ENCODE measurements at places on chromosomes 4 and X.

GRCh38 chrX:94178145-94178788 is 504.3 kb downstream of the FAM133A start:
- no peak for DNase-seq

DNA sequence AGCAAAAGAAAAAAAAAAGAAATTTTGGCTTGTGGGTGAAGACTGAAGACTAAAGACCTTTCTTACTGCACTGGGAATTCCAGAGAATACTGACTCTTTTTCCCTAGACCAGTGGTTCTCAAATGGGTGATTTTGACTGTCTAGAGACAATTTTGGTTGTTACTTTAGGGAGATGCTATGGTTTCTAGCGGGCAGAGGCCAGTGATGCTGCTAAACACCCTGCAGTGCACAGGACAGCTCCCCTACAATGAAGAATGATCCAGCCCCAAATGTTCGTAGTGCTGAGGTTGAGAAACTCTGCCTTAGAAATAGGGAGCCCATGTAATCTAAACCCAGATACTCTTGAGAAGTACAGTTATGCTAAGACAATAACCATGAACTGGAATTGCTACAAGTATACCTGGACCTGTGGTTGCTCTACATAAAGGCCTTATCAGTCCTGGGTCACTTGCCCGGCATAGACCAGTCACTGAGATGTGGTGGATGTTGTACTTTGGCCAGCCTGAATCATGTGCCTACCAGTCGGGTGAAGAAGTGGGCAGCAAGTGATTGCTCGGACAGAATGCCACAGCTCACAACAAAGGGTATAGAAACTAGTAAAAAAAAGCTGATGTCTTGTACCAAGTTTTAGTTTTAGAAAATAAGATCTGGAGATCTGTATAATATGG is 16.0 kb downstream of the ARHGAP10 start:
- DNase-seq: no peak

DNA sequence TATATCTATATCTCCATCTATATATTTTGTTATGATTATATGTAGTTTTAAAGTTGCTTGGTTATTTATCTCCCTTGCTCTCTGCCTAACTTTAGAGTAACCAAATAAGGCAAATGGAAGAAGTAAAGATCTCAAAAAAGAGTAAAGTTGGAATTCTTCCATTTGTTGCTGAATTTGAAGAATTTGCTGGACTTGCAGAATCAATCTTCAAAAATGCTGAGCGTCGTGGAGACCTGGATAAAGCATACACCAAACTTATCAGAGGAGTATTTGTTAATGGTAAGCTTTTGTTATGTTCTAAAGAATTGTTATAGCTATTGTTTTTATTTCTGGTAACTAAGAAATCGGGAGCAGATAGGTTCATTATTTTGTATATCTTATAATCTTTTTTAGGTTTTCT is 43.2 kb downstream of the EXOC1 start:
- DNase-seq: no peak

DNA sequence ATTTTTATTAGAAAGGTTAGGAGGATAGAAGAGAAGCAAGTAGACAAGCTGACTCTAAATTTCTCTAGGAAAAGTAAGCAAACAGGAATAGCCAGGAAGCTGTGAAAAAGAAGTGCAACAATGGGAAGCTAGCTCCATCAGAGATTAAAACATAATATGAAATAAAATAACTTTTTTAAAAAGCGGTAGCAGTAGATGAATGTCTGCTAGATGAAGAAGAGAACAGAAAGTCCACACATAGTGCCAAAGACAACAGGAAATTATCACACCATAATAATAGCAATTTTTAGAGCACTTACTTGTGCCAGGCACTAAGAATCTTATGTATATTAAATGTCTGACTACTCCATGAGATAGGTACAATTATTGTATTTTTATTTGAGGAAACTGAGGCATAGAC is 53.5 kb downstream of the LRBA start:
- no peak for DNase-seq

DNA sequence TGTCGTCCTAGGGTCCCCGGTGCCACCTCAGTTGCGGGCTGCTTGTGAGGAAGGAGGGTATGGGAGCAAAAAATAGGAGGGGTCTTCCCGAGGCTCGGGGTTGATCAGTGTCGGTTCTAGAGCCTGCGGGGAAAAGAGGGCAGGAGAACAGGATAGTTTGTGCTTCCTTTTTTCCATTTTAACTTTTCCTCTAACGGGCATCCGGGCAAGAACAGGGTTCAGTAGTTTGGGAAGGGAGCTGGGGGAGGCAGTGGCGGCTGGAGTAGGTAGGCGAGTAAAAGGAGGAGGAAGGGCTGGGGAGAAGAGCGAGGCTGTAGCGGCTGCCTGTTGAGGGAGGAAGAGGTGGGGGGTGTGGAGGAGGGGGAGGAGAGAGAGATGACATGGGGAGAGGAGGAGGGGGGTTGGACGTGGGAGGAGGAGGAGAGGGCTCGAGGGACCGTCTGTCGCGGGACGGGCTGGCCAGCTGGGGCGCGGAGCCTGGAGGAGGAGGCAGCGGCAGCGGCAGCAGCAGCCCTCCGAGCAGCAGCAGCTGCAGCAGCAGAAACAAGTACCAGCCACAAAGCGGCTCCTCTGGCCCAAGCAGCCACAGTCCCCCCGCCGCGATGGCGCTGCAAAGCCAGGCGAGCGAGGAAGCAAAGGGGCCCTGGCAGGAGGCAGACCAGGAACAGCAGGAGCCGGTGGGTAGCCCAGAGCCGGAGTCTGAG is at the start of gene SLC16A2:
Gene SLC16A2 (plus strand): TSS at position 458 of the 704 bp plus-strand sequence. CDS start 145 bp downstream, at position 603.
- peak; percentile 26 for DNase-seq

DNA sequence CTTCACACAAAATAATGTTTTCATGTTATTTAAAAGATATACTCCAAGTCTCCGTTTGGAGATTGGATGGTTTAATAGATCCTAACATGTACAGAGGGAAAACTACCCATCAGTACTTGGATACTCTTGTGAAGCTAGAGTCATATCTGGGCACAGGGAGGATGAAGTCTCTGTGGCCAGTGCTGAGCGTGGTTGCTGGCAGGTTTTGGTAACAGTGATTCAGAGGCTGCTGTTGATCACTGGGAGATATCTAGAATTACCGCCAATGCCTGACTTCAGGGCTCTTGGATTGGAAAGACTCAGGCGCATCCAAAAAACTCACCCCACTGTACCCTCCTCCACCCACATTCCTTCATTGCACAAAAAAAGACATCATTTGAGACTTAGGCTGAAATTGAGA is 107.2 kb upstream of the PGRMC2 start:
- no peak for DNase-seq

DNA sequence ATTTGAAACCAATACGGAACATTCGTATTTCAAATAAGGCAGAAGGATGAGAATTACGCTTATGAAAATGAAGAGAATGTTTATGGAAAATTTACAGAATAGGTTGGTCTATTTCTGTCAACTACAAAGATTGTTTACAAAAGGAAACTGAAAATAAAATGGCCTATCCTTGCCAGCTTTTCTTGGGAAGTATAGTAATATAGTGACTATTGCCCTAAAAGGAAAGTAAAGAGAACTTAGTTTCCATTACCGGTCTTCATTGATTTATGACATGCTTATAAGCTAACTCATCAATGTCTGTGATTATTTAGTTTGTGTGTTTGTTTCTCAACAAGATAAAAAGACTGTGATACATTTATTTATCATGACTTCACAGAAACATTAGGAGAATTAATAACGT is 2.9 kb upstream of the SPRY1 start:
- DNase-seq: no peak

- DNase-seq: no peak
Observed at GRCh38 chr4:53605783-53606182, 14.5 kb upstream of the LNX1 start.

DNA sequence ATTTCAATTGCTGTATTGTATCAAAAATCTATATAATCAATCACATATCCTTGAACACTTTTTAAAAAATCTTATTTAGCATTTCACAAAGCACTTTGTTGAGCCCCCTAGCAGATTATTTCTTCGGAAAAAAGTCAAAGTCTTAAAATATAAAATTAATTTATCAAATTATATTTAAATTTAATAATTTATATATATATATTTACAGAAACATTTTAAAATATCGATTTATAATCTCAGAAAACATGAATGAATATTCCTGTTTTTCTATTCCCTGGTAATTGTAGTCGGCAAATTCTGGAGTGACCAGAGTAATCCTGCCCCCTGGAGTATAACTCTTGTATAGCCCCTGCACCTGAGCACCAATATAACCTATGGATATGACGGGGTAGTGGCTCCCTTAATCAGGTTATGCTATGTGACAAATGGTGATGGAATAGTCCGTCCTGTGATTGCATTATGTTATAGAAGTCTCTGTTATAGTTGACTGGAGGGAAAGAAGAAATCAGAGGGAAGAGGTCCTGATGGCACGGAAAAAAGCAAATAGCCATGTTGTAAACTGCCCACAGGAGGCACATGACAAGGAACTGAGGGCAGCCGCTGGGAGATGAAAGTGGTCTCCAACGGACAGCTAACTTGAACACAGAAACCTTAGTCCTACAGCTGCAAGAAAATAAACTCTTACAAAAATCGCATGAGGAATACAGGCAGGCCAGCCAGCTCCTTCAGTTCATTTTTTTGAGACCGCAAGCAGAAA is 1092.3 kb downstream of the ARAP2 start:
- DNase-seq: no peak

GRCh38 chr4:169745291-169745690 is 12.5 kb downstream of the HPF1 start:
- DNase-seq: no peak

GRCh38 chrX:47561659-47562151 is 700 bp downstream of the ARAF start:
- no peak for DNase-seq

DNA sequence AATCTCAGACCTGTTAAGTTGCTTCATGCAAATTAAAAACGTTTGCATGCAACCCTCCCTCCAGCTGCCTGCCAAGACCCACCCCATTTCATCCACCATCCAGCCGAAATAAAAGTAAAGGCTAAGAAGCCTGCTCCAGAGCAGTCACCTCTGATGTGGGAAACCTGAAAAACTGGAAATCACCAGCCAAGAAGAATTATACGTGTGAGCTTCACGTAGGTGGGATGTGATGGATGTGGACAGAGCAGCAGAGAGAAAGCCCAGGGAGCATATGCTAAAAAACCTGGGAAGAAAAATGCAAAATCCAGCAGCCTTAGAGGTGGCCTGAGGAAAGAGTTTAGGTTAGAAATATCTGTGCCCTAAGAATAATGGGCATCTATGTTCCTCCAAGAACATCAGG is 160.6 kb upstream of the STS start:
- DNase-seq: no peak

DNA sequence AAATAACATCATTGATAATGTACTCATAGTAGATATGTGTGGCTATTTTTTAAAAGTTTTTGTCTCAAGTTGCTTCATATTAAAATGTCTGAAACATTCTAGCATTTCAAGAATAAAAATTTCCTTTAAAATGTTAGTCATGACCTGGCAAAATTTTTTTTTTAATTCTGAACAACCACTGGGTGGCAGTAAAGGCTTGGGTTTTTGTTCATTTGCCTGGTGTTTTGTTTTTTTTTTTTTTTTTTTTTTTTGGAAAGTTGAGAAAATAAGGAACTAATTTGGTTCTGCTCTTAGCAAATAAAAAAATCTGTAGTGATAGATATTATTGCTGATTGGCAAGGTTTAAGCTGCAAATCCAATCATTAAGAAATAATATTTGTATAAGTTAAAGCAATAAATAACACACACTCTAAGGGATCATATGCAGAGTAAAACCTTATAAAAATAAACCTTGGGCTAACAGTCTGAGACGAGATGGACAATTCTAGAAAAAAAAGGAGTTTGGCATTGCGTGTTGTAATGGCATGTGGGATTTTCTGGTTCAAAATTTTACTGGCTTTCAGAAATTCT is 81.4 kb downstream of the CEP44 start:
- peak; percentile 5 for DNase-seq

DNA sequence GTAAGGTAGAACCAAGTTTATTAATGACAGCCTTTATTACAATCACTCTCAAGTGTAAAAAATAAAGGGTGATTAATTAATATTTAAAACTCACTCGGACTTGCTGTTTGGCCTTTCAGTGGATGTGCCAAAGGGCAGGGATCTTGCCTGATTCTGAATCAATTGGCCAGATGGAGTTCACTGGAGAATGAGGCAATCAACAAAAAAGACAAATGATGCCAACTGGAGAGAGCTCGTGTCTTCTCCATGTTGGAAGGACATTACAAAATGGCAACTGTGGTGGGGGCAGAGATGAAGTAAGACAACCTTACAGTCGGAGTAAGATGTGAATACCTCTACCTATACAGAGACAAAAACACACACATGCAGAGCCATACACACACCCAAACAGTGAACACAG is 188.0 kb downstream of the TSPAN5 start:
- DNase-seq: no peak

- peak; percentile 18 for DNase-seq
Observed at GRCh38 chr4:89929425-89930159, 34.9 kb downstream of the MMRN1 start.

DNA sequence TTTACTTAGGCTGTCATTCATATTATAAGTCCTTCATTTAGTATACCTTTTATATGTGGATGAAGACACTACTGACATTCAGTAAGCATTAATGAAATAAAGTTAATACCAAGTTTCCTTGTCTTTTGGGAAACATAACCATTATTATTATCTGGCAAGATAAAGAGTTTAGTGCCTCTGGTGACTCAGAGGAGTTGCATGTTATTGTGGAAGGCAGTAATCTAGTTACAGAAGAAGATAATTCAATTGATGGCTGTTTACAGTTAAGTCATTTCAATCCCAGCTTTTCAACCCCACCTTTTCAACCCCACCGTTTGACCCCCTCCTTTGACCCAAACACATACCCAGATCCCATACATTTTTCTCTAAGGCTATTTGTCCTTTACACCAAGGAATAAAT is 143.8 kb downstream of the FANCB start:
- DNase-seq: no peak

DNA sequence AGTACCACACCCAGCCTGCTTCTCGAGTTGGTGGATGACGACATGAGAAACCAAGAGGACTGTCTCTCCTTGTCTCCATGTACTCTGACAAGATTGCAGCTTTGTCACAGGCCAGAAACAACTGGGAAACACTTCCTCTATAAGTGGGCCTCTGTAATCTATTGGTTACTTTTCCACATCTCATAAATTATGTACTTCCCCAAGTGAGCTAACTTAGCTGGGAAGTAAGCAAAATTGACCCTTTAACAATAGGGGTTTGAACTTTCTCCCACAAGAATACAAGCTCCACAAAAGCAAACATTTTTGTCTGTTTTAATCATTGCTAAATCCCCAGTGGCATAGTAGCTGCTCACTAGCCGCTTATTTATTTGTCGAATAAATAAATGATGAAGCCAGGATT is 14.1 kb upstream of the USO1 start:
- no peak for DNase-seq

GRCh38 chrX:47214435-47215077 is 3.9 kb upstream of the CDK16 start:
- DNase-seq: no peak

All from CD4-positive, alpha-beta T cell treated with Interleukin-1 beta for 1 hour (primary cell).